ENCODE measurements at places on chromosomes 7 and 10. TPM values are rescaled to one million over a fixed set of nuclear protein-coding genes. Genes with fewer than 3 reads are reported as not detected.

DNA sequence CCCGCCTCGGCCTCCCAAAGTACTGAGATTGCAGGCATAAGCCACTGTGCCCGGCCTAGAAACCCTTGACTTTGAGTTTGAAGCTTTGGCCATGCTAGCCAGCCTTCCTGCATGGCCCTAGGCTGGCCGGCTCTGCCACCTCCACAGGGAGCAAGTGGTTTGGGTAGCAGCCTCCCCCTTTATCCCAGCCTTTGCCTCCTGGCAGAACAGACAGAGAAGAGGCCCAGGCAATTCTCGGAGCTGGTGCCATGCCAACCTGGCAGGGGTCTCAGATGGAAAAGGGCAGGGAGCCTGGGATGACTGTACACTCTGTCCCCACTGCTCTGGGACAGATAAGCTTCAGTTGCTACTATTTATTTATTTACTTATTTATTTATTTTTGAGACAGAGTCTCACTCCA, 39.4 kb downstream of the SRRM3 start:
- ATAC-seq: no peak

DNA sequence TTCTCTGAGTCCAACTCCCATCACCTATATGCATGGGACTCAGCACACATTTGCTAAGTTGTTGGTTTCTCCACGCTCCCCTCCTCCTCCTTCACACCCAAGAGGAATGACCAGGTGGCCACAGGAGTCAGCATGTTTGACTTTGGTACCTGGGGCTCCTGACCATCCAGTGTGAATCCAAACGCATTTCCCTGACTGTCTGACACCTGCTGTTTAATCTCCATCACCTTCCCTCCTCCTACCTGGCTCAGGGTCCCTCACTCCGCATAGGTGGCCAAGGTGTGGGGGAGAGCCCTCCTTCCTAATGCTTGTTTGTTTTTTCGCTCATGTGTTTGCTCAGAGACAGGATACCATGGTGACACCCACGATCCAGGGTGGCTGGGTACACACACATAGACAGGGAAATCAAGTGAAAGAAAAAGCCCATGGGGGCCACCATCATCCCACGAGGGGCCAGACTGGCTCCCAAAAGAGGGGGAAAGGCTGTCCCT, 194.9 kb downstream of the KCNMA1 start:
- ATAC-seq: peak; percentile 34

GRCh38 chr10:31760674-31761081, 168.0 kb downstream of the ARHGAP12 start:
- peak; percentile 35 for ATAC-seq

GRCh38 chr10:59273445-59273844, 88.9 kb downstream of the FAM13C start:
- ATAC-seq: peak; percentile 21

GRCh38 chr7:4167385-4167910, 514.6 kb upstream of the FOXK1 start:
- no peak for ATAC-seq

DNA sequence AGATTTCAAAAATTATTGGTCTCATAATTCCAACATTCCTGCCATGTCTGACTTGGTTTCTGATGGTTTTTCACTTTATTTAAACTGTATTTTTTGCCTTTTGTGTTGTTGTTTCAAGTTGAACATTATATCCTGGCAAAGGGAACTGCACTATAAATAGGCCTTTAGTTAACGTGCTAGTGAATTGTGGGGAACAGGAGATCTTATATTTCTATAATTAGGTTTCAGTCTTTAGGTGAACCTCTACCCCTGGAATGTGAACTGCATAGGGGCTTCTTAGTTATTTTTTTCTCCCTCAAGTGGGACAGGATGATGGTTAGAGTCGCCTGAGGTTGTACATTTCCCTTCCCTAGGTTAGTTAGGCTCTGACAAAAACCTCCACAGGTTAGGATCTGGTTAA, 128.6 kb downstream of the MLLT10 start:
- ATAC-seq: no peak

DNA sequence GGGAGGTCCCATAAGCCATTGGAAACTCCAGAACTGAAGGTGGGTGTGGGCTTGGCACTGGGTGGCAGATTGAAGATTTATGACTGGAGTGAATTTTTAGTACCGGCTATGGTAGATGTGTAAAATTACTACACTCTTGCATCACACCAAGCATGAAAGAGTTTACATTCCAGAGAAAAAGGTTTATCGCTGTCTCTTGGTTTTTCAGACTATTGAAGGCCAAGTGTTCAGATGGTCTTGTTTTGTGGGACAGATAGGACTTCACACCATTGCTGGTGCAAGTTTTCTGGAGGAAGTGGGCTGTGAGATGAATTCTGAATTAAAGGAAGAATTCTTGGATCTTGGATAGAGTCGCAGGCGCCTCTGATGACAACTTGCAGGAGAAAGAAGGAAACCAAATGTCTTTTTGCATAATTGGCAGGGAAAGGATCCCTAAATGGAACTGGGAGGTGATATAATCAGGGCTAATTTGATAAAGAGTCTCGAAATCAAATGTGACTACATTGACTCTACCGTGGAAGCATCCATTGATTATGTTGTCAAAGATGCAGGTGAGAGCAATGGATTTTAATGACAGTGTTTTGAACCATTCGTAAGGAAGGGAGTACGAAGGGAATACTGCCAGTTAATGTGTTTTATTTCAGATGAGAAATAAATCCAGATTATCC, 14.2 kb upstream of the NMT2 start:
- ATAC-seq: peak; percentile 92

GRCh38 chr10:12566161-12567115, 217.1 kb downstream of the CAMK1D start:
- no peak for ATAC-seq

DNA sequence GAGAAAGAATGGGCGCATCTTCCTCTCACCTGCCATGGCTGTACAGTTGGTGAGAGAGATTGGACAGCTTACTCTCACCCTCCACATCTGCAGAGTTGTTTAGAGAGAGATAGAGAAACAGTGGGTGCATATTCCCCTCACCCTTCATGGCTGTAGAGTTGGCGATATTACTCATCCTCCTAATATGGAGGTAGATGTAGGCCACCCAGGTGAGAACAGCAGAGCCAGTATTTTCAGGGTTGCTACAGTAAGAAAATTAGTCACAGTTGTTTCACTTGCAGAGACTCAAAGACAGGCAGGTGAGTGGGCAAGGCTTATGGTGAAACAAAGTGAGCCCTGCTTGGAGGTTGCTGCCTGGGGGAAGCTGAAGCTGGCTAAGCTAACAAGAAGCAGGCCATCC, 65.0 kb upstream of the PFKP start:
- no peak for ATAC-seq

The SSC4D gene
- 0.82 TPM for total RNA-seq

The MKI67 gene
- total RNA-seq: 38.4 TPM

The CNNM1 gene
- 4.0 TPM for total RNA-seq

The LSM8 gene
- 31.5 TPM for total RNA-seq
